ENCODE measurements at places on chromosomes 2 and 18.

- DNase-seq = no peak
These were observed 8.0 kb downstream of the PCARE start for GRCh38 chr2:29066271-29066860.

GRCh38 chr2:121776885-121777698 is 21.6 kb downstream of the TSN start:
- DNase-seq = no peak

DNA sequence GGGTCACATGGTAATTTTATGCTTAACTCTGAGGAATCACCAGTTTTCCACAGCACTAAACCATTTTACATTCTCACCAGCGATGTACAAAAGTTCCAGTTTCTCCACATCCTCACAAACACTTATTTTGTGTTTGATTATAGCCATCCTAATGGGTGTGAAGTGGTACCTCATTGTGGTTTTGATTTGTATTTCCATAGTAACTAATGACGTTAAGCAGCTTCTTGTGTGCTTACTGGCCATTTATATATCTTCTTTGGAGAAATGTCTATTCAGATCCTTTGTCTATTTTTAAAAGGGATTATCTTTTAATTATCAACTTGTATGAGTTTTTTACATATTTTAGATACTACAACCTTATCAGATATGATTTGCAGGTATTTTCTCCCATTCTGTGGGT is 42.0 kb downstream of the CCDC150 start:
- DNase-seq = no peak

- no peak for DNase-seq
These were observed 526.9 kb downstream of the SLC4A3 start for GRCh38 chr2:220154304-220154703.

DNA sequence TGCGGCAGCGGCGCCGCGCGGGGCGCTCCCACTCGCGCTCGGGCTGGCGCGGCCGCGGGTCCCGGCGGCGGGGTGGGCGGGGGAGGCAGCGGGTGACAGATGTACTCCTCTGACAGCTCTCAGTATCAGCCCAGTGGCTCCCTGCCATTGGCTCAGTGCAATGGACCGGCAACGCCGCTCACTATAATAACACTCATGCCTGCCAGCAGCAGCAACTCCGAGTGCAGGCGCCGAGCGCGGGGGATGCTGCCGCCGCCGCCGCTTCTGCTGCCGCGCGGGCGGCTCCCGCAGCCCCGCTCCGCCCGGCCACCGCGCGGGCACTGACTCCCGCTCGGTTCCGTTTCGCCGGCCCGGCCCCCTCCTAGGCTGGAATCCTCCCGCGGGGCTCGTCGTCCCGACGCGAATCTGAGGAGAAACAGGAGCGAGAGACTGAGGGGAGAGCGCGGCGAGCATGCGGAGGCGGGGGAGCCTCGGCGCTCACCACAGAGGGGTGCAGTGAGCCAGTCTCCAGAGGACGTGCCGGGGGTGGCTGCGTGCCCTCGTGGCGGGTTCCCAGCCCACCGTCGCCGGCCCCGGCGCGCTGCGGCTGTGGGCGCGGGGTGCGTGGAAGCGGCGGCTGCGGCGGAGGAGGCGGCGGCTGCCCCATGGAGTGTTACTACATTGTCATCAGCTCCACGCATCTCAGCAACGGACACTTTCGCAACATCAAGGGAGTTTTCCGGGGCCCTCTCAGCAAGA is at the start of gene ZNF804A:
TSS of gene ZNF804A (plus strand) at position 214 of the 738 bp plus-strand sequence. CDS start at position 645, 431 bp downstream.
- peak; percentile 91 for DNase-seq

GRCh38 chr2:54813584-54813983 is 90.1 kb downstream of the EML6 start:
- no peak for DNase-seq

- no peak for DNase-seq
These were observed 25.3 kb upstream of the CPS1 start for GRCh38 chr2:210531050-210531449.

DNA sequence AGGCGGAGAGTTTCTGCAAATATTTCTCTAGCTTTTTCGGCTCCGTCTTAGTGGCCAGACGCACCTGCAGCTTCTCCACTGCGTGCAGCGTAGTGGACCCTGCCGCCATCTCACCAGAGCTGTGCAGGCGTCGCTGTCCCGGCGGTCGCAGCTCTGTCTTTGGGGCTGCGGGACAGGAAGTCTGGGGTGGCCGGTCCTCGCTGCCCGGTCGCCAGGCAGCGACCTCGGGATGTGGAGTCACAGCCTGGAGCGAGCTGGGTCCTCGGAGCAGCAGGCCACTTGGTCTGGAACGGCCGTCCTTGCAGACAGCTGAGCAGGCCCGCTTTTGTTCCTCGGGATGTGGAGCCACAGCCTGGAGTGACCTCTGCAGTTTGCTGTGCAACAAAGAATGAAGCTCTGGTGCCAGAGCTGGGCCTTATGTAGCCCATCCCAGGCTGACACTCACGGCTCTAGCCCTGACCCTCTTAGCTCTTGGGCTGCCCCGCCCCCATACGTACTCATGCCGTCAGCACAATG is at the start of gene ELOA2:
TSS of gene ELOA2 (minus strand) at position 466 of the 516 bp plus-strand sequence. CDS start at position 109, 357 bp downstream.
- no peak for DNase-seq

GRCh38 chr2:66851449-66851872 is 416.5 kb downstream of the MEIS1 start:
- DNase-seq = no peak

- DNase-seq = peak; percentile 84
These were observed 116.9 kb downstream of the SMAD7 start for GRCh38 chr18:48833701-48834412.

DNA sequence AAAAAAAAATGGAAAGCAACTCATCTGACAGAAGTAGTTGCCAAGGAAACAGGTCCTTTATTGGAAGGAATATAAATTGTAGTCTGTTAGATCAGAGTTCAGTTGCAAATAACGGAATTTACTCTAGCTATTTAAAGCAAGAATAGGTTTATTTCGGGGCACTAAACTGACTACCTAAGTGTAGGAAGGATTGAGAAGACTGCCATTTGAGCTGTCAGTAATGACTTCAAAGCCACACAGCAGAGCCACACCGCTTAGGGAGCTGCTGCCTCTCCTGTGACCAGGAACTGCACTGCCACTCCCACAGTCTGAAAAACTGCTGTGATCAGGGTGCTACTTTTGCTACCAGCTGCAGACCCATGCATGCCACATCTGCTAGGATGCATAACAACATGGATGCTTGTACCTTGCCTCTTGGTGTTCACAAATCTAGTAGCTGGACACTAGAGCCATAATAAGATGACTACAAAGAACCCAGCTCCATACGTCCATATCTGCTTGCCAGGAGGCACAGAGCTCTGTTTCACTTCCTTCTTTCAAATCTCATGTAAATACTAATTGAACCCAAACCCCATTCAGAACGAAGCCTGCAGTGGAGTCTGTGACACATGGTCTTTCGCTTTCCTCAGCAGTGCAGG is 2.2 kb downstream of the DSG2 start:
- DNase-seq = peak; percentile 71

DNA sequence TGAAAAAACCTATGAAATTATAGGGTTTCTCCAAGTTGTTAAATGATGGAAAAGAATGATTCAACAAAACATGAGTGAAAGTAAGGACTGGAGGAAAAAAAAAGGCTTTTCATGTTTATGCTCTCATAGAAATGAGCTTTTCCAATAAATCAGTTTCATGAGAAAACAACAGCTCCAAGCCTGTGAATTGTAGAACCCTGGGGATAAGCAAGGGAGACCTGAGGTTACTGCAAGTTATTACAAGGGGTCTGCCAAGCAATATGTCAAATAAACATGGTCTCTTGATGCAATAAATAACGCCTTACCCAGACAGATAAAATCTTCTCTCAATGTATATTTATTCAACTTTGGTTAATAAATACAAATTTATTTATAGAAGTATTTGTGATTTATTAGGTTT is 577.9 kb upstream of the GCFC2 start:
- no peak for DNase-seq

DNA sequence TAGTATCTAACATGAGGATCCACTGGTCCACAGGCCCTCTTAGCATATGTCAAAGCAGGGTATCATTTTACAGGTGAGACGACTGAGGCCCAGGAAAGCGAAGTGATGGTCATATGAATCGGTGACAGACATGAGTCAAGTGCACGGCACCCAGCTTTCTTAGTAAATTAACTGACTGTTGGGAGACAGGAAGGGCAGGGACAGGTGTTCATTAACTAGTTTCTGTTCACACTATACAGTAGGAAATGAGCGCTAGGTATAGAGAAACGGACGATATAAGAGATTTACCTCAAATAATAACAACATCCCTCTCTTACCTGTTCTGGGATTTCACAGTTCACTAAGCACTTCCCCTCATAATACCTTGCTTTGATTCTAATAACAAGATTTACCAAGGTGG is 1.7 kb upstream of the SMARCAL1 start:
- DNase-seq = no peak

- no peak for DNase-seq
These were observed 290.2 kb downstream of the SOX11 start for GRCh38 chr2:5982193-5982902.

DNA sequence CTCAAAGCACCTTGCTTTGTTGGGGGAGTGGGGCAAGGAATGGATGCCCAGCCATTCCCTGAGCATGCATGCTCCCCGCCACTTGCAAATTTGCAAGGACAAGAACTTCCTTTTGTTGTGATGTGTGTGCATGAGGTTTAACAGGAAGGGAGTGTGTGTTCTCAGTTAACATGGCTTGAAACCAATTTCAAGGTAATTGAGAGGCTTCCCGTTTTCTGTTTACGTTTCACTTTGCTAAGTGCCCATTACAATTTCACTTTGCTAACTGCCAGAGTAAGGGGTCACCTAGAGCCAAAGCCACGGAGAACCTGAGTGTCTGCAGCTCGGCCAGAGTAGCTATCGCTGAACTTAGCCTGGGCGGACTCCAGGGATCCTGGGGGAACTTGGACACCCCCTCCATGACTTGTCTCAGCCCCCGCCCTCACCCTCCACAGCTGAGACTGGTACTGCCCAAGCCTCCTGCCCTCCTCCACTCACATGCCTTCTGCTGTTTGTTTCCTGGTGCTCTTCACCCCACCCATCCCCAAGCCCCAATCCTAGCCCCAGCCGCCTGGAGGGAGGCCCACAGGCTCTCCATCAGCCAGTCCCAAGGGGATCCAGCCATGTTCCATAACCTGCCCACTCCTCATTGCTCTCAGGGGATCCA is 53.6 kb upstream of the LAPTM4A start:
- DNase-seq = no peak

DNA sequence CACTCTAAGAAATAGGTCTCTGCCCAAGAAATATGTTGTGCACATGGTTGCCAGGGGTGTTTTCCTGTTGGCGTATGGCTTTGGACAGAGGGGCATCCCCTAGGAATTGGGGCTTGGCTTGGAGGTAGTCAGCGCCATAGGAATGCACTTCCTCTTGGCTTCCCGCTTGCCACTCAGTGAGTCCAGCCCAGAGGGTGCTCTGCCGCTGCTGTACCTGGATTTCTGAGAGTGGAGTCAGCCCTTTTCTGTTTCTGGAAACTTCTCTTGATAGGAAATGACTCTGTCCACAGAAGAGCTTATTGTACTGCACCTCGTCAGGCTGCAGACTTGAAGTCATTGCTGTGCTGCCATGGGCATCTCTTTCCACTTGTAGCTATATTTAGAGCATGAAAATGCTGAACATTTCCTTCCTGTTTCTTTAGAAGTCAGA is 116.7 kb upstream of the MGAT5 start:
- DNase-seq = no peak

- DNase-seq = no peak
These were observed 339.4 kb downstream of the GRB14 start for GRCh38 chr2:164281896-164282295.

- DNase-seq = no peak
These were observed 32.7 kb downstream of the SIX3 start for GRCh38 chr2:44974064-44974715.

DNA sequence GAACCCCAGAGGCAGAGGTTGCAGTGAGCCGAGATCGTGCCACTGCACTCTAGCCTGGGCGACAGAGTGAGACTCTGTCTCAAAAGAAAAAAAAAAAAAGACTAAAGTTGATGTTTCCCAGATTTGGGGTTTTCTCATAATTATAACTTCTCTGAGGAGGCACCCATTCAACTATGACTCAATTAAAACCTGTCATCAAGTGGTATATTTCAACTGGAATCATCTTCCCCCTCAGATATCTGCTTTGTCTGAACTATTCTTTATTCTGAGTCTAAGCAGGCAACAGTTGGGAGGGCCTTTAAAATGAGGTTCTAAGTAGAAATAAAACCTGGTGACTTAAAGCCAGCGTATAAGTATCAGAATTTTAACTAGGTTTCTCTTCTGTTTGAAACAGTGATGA is 88.5 kb downstream of the PTRHD1 start:
- no peak for DNase-seq

DNA sequence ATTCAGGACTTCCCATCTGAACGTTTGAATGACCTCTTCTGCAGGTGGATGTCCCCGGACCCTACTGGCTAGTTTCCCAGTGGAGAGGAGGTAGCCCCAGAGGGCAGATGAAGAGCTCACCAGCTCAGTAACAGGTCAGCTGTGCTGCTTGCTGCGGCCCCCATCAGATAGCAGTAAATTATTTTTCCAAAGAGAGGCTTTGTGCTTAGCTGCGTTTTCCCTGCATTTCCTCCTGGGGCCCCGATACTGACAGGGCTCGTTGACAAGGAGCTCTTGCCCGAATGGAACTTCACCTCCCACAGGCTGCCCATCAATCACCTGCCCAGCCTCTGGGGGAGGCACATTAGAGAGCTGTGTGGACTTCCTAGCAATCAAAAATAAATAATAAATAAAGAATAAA is 185.8 kb downstream of the DOK6 start:
- DNase-seq = no peak

- DNase-seq = no peak
These were observed 30.4 kb downstream of the MSTN start for GRCh38 chr2:190031969-190032618.

- DNase-seq = peak; percentile 74
These were observed at the start of gene QPCT for GRCh38 chr2:37344453-37345361. Gene QPCT (plus strand): TSS chr2:37344630. CDS start chr2:37344732, 102 bp downstream.

DNA sequence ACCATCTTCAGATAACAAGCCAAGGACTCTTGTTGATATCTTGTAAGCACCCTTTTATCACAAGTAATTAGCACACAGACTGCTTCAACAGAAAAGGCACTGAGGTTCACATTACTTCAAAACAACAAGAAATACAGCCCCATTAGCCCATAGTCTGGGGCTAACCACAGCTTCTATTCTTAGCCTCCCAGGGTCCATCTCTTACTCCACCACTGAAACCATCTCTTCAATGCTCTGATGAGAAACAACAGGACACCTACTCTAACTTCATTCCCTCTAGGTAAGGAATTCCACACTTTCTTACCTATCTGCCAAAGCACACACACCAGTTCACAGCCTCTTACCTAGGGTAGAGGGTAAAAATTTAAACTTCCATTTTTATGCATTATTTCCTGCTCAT is 26.4 kb upstream of the CYTIP start:
- peak; percentile 37 for DNase-seq

DNA sequence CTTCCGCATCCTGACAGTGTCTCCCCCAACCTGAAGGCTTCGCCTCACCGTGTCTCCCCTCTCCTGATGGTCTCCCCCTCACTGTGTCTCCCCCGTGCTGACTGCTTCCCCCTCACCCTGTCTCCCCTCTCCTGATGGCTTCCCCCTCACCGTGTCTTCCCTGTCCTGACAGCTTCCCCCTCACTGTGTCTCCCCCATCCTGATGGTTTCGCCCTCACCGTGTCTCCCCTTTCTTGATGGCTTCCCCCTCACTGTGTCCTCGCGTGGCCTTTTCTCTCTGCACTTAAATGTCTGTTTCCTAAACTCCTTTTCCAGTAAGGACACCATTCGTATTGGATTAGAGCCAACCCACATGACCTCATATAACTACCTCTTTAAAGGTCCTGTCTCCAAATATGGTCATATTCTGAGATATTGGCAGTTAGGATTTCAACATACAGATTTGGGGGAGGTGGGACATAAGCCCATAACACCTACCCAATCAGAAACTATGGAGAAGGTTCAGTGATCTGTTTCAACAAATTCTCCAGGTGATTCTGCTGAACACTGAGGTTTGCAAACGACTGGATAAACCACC is 47.9 kb upstream of the RAB27B start:
- no peak for DNase-seq
